B cell (primary cell): ENCODE measurements at places on chromosomes 3 and 15. TPM values are rescaled to one million over a fixed set of nuclear protein-coding genes. Genes with fewer than 3 reads are reported as not detected.

Gene NPAP1
- not detected in 2 replicates for polyA plus RNA-seq

Gene RETNLB
- polyA plus RNA-seq: not detected in 2 replicates

Gene ZNF80
- polyA plus RNA-seq: 0.04 and 0.10 TPM in 2 replicates

Gene CPN2
- not detected in 2 replicates for polyA plus RNA-seq

Gene GP5
- 0.01 and 0.06 TPM in 2 replicates for polyA plus RNA-seq

Gene LYZL4
- not detected in 2 replicates for polyA plus RNA-seq

Gene IFT57
- polyA plus RNA-seq: 53.6 and 55.0 TPM in 2 replicates

Gene DNAJC17
- 27.3 and 30.5 TPM in 2 replicates for polyA plus RNA-seq

Gene NRG4
- not detected in 2 replicates for polyA plus RNA-seq

Gene ACKR4
- 0.21 TPM in 1 of 2 replicates, not detected in the other for polyA plus RNA-seq

Gene KBTBD8
- 31.6 and 48.8 TPM in 2 replicates for polyA plus RNA-seq

Gene LRRC49
- 0.22 TPM in 1 of 2 replicates, not detected in the other for polyA plus RNA-seq

Gene WDR93
- 0.06 TPM in 1 of 2 replicates, not detected in the other for polyA plus RNA-seq

Gene GRAMD2A
- polyA plus RNA-seq: not detected in 2 replicates

Gene OCA2
- 0.09 TPM in 1 of 2 replicates, not detected in the other for polyA plus RNA-seq

Gene CEMIP
- polyA plus RNA-seq: not detected in 2 replicates

Gene RIOX2
- 15.2 and 18.5 TPM in 2 replicates for polyA plus RNA-seq
